CD8-positive, alpha-beta memory T cell (primary cell): ENCODE measurements at places on chromosomes 2 and 18. TPM values are rescaled to one million over a fixed set of nuclear protein-coding genes. Genes with fewer than 3 reads are reported as not detected.
A peak's percentile ranks its signal among the peaks of the same experiment; 100 is the strongest.

Gene BCL2L11
- 40.6 TPM for total RNA-seq

Gene C1GALT1C1L
- 0.20 TPM for total RNA-seq

DNA sequence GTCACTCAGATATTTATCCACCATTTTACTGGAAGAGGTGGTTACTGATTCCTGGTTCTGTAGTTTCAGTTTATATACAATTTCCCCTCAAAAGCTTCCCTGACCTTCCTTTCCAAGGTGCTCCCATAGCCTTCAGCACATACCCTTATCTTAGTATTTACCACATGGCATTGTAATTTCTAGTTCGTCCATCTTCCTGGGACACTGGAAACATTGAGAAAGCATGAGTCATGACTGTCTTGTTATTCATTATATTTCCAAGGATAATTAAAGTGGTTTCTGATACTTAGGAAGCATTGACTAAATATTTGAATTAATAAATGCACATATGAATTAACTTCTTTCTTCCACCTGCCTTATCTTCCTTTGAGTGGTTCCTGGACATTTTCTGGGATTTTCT is 203.8 kb downstream of the ETAA1 start:
- no peaks in the 10 kb centered on the region for H3K36me3 ChIP-seq
- DNase-seq, result no peak
- H3K4me1 ChIP-seq, result no peaks in the 10 kb centered on the region

Gene ASXL3
- total RNA-seq, result not detected

DNA sequence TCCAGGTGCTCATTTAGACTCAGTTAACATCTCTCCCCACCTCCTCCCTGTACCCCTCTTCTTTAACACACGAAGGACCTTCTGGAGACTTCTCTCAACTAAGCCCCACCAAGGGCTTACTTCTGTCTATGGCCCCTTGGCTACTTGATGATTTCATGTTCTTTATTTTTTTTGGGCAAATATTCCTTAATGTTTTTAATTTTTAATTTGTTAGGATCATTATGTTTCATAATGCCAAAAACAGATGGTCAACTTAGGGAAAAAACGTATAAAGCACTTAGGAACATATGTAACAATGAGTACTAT is 25.9 kb downstream of the IL37 start:
- no peak overlapping the region for H3K27ac ChIP-seq
- H3K4me1 ChIP-seq, result no peaks in the 10 kb centered on the region
- no peaks in the 10 kb centered on the region for H3K36me3 ChIP-seq
- H3K4me3 ChIP-seq, result no peak overlapping the region

GRCh38 chr18:54878159-54878622 is 49.9 kb downstream of the RAB27B start:
- DNase-seq, result no peak
- H3K27me3 ChIP-seq, result no peaks in the 10 kb centered on the region
- H3K4me3 ChIP-seq, result no peak overlapping the region
- no peaks in the 10 kb centered on the region for H3K4me1 ChIP-seq
- H3K27ac ChIP-seq, result no peak overlapping the region

Gene COX5B
- 205 TPM for total RNA-seq

- H3K36me3 ChIP-seq, result no peaks in the 10 kb centered on the region
- no peak overlapping the region for H3K27ac ChIP-seq
- H3K27me3 ChIP-seq, result no peaks in the 10 kb centered on the region
These were observed 28.1 kb downstream of the ACVR2A start for GRCh38 chr2:147872967-147873366.

Gene ZAP70
- 197 TPM for total RNA-seq

DNA sequence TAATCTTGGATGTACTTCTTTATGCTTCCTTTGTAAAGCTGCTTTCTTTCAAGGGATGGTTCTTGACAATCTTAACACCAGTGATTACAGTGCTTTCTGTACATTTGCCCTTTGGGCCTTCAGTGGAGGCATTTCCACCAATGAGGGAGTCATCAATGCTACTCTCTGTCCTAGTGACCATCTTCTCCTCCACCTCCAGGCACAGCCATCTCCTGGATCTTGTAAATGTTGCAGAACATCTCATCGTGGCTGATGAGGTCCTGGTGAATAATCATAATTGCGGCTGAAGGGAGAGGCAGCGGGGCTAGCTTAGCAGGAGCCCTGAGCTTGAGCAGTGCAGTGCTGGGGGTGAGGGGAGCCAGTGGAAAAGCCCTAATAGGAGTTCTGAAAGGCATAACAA is 32.5 kb downstream of the IDH1 start:
- no peaks in the 10 kb centered on the region for H3K4me1 ChIP-seq
- no peak overlapping the region for H3K4me3 ChIP-seq
- no peak overlapping the region for H3K27ac ChIP-seq

Gene SH2D6
- 1.4 TPM for total RNA-seq

Gene KCNE4
- not detected for total RNA-seq

Gene GKN1
- not detected for total RNA-seq

DNA sequence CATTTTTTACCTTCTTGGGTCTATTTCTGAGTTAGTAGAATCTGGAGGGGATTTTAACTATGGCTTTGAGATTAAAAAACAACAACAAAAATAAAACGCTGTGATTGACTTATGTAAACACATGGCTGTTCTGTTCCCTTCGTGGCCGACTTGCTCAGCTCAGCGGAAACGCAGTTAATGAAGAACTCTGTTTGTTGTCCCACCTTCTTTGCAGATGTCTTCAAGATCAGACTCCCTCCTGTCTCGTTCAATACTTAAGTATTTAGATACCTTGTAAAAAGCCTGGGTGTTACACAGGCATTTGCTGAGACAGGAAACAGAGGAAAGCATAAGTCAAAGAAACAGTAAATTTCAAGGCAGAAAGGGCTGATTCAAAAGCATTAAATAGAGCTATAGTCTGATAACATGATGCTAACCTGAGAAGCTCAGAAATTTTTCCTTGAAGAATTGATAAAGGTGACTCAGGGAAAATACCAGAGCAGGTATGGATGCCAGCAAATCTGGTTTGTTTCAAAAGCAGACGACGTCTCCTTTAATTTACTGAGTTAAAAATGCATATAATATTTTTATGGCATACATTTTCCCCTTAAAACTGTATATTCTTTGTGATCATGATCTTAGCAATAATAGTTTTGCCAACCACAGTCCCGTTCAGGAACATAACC is 21.7 kb upstream of the POLI start:
- no peak overlapping the region for H3K4me3 ChIP-seq
- peaks cover 14% of the 10 kb centered on the region for H3K4me1 ChIP-seq
- H3K27me3 ChIP-seq, result no peaks in the 10 kb centered on the region
- no peak for DNase-seq
- H3K27ac ChIP-seq, result no peak overlapping the region
- no peaks in the 10 kb centered on the region for H3K36me3 ChIP-seq

GRCh38 chr2:27021253-27022049 is 11.3 kb upstream of the TMEM214 start:
- no peaks in the 10 kb centered on the region for H3K36me3 ChIP-seq
- DNase-seq, result no peak
- no peak overlapping the region for H3K27ac ChIP-seq
- H3K4me1 ChIP-seq, result no peaks in the 10 kb centered on the region
- H3K4me3 ChIP-seq, result no peak overlapping the region

- H3K4me1 ChIP-seq, result no peaks in the 10 kb centered on the region
- H3K4me3 ChIP-seq, result no peak overlapping the region
- no peaks in the 10 kb centered on the region for H3K27me3 ChIP-seq
- no peak for DNase-seq
- no peaks in the 10 kb centered on the region for H3K36me3 ChIP-seq
These were observed 187.6 kb upstream of the NRP2 start for GRCh38 chr2:205494537-205495235.

Gene IGFBP2
- total RNA-seq, result 1.1 TPM

DNA sequence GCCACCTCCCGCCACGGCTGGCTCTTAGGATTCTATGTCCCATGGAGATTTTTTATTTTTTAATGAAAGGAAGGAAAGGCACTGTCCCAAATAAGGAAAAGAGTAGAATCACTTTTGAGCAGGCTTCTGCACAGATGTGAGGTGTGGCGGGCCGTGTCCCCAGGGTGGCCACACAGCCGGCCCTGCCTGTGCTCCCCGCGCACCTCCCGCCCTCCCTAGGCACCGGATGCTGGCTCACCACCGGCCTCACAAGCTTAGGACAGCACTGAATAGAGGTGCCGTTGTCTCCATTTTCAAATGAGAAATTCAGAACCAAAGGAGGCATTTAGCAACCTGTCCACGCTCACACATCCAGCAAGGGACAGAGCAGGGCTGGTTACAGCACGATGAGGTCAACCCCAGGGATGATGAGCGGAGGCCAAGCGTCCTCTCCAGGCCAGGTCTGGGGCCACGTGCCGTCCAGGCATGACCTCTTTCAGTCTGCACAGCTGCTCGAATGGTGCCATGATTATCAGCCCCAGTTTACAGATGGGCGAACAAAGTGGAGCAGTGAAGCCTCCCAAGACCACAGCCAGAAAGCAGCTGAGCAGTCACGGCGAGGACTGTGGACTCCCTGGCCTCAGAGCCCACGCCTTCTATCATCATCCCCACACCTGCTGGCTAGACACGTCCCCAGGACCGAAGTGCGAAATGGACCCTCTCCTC is 20.7 kb upstream of the TEX51 start:
- H3K36me3 ChIP-seq, result no peaks in the 10 kb centered on the region
- no peaks in the 10 kb centered on the region for H3K4me1 ChIP-seq
- no peak overlapping the region for H3K27ac ChIP-seq
- DNase-seq, result no peak
- no peaks in the 10 kb centered on the region for H3K27me3 ChIP-seq

GRCh38 chr2:232321156-232321816 is 57.3 kb upstream of the ALPP start:
- H3K27ac ChIP-seq, result no peak overlapping the region
- H3K27me3 ChIP-seq, result no peaks in the 10 kb centered on the region
- H3K4me1 ChIP-seq, result peaks cover 72% of the 10 kb centered on the region
- DNase-seq, result peak; percentile 67
- H3K36me3 ChIP-seq, result no peaks in the 10 kb centered on the region

GRCh38 chr18:58024139-58024538 is 19.9 kb upstream of the NEDD4L start:
- no peak for DNase-seq
- H3K4me3 ChIP-seq, result no peak overlapping the region
- no peak overlapping the region for H3K27ac ChIP-seq
- no peaks in the 10 kb centered on the region for H3K4me1 ChIP-seq
- H3K36me3 ChIP-seq, result no peaks in the 10 kb centered on the region
- H3K27me3 ChIP-seq, result no peaks in the 10 kb centered on the region

Gene UGT1A3
- not detected for total RNA-seq

Gene CRIM1
- total RNA-seq, result 10.7 TPM

GRCh38 chr2:132804051-132804450 is 134.0 kb upstream of the LYPD1 start:
- H3K4me1 ChIP-seq, result no peaks in the 10 kb centered on the region
- DNase-seq, result no peak
- no peaks in the 10 kb centered on the region for H3K27me3 ChIP-seq
- H3K4me3 ChIP-seq, result no peak overlapping the region
- H3K27ac ChIP-seq, result no peak overlapping the region
- no peaks in the 10 kb centered on the region for H3K36me3 ChIP-seq

GRCh38 chr2:1987379-1987778 is 243.1 kb upstream of the PXDN start:
- no peak overlapping the region for H3K4me3 ChIP-seq
- no peak for DNase-seq
- no peak overlapping the region for H3K27ac ChIP-seq
- H3K36me3 ChIP-seq, result no peaks in the 10 kb centered on the region

GRCh38 chr2:563512-563911 is 113.7 kb downstream of the TMEM18 start:
- H3K4me3 ChIP-seq, result no peak overlapping the region
- no peaks in the 10 kb centered on the region for H3K36me3 ChIP-seq
- H3K4me1 ChIP-seq, result no peaks in the 10 kb centered on the region
- no peak for DNase-seq
- H3K27me3 ChIP-seq, result peaks cover 3% of the 10 kb centered on the region
- H3K27ac ChIP-seq, result no peak overlapping the region

GRCh38 chr2:69588403-69588802 is 55.1 kb downstream of the AAK1 start:
- no peaks in the 10 kb centered on the region for H3K27me3 ChIP-seq
- no peak overlapping the region for H3K4me3 ChIP-seq
- H3K27ac ChIP-seq, result no peak overlapping the region
- peaks cover 79% of the 10 kb centered on the region for H3K4me1 ChIP-seq
- DNase-seq, result no peak

DNA sequence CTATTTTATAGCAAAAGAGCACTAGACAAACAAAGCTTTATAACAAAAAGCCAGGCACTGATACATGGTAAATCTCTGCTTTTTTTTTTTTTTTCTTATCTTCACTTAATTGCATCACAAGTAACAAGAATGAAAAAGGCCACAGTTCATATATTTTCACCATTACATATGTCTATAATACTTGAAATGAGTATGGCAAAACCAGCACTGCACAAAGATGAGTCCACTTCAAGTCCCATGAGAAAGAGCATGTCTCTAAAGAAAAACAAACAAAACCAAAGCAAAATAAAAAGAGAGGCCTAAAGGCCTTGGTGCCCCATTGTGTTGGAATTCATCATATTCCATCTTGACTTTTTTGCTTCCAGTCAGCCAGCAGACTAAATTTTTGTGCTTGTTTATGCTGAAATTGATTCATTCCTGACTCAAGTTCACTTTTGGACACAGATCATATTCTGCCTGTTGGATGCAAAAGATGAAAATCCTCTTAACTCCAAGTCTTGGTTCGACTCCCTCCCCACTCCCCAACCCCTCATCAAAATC is 264.9 kb upstream of the CCDC68 start:
- no peak for DNase-seq
- no peak overlapping the region for H3K4me3 ChIP-seq
- H3K36me3 ChIP-seq, result no peaks in the 10 kb centered on the region

GRCh38 chr2:196171946-196172345 is 568 bp upstream of the STK17B start:
- peak overlapping the region; percentile 71 for H3K27ac ChIP-seq
- peaks cover 49% of the 10 kb centered on the region for H3K4me1 ChIP-seq
- no peak for DNase-seq
- H3K36me3 ChIP-seq, result peaks cover 6% of the 10 kb centered on the region
- H3K27me3 ChIP-seq, result no peaks in the 10 kb centered on the region
- H3K4me3 ChIP-seq, result peak overlapping the region; percentile 86

GRCh38 chr2:232275670-232276069 is 102.9 kb upstream of the ALPP start:
- H3K27ac ChIP-seq, result no peak overlapping the region
- H3K27me3 ChIP-seq, result no peaks in the 10 kb centered on the region
- H3K4me3 ChIP-seq, result no peak overlapping the region
- no peak for DNase-seq
- H3K4me1 ChIP-seq, result no peaks in the 10 kb centered on the region
- peaks cover 6% of the 10 kb centered on the region for H3K36me3 ChIP-seq

DNA sequence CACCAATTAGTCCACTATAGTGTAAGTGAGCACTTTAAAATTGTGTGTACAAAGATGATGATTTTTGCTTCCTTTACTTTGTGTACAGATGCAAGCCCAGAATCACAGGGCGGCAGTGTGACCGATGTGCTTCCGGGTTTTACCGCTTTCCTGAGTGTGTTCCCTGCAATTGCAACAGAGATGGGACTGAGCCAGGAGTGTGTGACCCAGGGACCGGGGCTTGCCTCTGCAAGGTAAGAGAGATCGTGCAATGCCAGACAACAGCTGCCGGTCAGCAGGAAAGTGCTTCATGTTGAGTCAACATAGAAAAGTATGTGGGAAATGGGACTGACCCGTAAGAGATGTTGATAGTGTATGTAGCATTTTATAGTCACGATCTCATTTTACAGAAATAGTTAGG is 156.8 kb upstream of the TTC39C start:
- no peaks in the 10 kb centered on the region for H3K36me3 ChIP-seq
- no peaks in the 10 kb centered on the region for H3K4me1 ChIP-seq
- no peak for DNase-seq
- H3K4me3 ChIP-seq, result no peak overlapping the region
- no peak overlapping the region for H3K27ac ChIP-seq

GRCh38 chr2:76197842-76198448 is 487.2 kb upstream of the GCFC2 start:
- no peak overlapping the region for H3K27ac ChIP-seq
- H3K4me3 ChIP-seq, result no peak overlapping the region

Gene OTOS
- total RNA-seq, result not detected
